Fibroblast of the aortic adventitia (primary cell): ENCODE measurements at places on chromosomes 7 and 10.

DNA sequence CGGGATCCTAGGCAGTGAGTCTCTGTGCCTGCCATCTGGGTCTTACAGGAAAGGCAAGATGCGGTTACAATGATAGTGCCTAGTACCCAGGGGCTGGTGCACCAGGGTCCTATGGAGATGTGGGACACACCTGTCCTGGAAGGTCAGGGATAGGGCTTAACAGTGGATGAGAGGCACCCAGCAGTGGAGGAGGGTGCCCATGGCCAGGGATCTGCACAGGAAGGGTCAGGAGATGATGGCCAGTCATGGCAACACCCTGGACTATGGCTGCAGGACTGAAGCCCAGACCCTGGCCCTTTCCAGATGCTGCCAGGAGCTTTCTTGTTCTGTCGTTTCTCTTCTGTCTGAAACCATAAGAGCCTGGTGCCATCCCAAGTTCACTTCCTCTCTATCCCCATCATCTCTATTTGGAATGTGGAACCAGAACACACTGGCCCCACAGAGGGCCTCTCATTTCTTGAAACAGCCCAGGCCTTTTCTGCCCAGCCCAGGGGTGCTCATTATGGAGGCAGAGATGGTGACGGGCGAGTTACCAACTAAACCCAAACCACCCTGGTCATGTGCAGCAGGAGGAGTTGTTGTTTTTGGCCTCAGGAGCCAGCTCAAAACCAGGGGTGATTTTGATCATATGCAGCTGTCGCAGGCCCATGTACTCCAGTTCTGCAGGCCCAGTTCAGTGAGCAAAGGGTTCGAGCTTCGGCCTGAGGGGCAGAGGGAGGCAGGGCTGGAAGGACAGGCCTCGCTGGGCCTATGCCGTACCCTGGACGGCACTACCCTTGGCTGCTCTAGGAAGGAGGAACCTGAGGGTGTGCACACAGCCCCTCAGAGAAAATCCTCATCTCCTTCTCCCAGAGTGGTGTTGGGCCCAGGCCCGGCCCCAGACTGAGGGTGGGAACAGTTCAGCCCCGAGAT is 52.6 kb upstream of the GDF10 start:
- DNase-seq: peak; percentile 28

GRCh38 chr7:36278069-36278619 is 111.5 kb upstream of the ANLN start:
- DNase-seq: no peak

GRCh38 chr7:127976056-127976737 is 55.0 kb downstream of the LRRC4 start:
- DNase-seq: no peak

GRCh38 chr7:3301831-3302618 is 973 bp downstream of the SDK1 start:
- DNase-seq: peak; percentile 23

DNA sequence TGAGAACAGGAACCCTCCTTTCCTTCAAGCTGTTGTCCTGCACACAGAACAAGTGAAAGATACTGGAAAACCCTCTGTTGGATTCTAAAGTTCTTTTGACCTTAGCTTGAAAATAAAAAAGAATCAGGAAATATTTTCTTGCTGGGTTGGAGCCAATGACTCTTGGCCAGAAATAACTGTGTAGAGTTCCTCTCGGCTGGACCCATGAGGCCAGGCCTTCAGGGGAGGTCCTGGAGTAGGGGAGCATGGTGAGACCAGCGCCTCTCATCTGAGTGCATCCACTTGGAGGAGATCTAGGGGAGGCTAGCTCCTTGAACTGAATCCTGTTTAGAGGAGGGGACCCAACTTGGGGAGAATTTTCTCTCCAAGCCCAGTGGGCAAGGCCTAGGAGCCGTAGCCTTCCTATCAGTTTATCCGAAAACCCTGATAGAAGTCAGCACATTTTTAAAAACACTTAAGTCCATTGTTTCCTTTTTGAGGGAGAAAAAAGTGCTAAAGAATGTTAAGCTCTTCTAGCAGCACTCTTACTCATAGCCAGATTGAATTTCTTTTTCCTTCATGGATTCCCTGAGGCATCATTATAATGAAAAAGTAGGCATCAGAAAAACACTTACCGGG is 635.7 kb upstream of the ANKRD30A start:
- peak; percentile 93 for DNase-seq

GRCh38 chr10:47380341-47381102 is 3.6 kb downstream of the ZNF488 start:
- DNase-seq: no peak

DNA sequence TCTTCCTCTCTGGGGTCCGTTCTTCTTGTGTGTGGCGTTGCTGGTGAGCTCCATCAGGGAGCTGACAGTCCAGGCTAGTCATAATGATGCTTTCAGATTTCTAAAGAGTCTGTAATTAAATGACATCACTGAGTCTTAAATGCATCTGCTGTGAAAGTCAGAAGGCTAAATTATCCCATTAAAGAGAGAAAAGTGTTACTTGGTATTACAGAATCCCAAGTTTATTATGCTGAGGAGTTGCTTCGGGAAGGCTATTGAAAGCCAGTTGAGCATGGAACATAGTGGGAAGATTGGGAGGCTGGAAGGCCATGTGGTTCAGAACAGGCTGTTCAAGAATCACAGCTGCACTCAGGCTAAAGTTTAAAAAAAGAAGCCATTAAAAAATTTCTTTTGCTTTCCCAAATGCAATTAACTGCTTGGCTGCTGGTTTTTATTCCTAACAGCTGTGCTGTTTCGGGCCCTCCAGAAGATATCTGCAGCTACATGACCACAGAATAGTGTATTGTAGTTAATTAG is 342.6 kb upstream of the LRGUK start:
- DNase-seq: no peak
